Fibroblast of lung (primary cell): ENCODE measurements at places on chromosomes 5 and 9. TPM values are rescaled to one million over a fixed set of nuclear protein-coding genes. Genes with fewer than 3 reads are reported as not detected.
A peak's percentile ranks its signal among the peaks of the same experiment; 100 is the strongest.

Gene AGPAT2
- 31.8 and 43.3 TPM in 2 replicates for total RNA-seq

Gene C9
- total RNA-seq: under 0.01 and 0.33 TPM in 2 replicates

Gene PDE4D
- total RNA-seq: 7.2 and 8.3 TPM in 2 replicates

Gene SPINK4
- total RNA-seq: not detected in 2 replicates

- DNase-seq: no peak
These were observed 499 bp upstream of the FCHSD1 start for GRCh38 chr5:141651728-141652105.

GRCh38 chr9:125176636-125177035, 13.0 kb downstream of the PPP6C start:
- no peak for DNase-seq

GRCh38 chr9:81632599-81632998, 56.7 kb downstream of the TLE1 start:
- peak; percentile 91 for DNase-seq

- no peak for DNase-seq
These were observed 584.5 kb upstream of the DMAC1 start for GRCh38 chr9:8384091-8384490.

GRCh38 chr5:88813244-88813643, 69.7 kb downstream of the MEF2C start:
- no peak for DNase-seq

- no peak for DNase-seq
These were observed 102.7 kb upstream of the IER5L start for GRCh38 chr9:129280623-129281271.

DNA sequence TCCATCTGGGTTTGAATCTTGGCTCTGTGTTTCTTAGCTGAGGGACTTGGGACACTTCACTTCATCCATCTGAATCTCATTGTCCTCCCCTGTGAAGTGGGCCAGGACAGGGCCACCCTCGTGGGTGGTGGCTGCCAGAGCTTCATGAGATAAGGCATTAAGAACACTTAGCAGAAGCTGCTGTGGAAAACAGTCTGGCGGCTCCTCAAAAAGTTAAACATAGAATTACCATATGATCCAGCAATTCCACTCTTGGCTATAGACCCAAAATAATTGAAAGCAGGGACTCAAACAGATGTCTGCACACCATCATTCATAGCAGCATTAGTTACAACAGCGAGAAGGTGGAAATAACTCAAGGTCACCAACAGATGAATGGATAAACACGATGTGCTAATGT, 42.4 kb upstream of the GGTA1 start:
- DNase-seq: no peak

DNA sequence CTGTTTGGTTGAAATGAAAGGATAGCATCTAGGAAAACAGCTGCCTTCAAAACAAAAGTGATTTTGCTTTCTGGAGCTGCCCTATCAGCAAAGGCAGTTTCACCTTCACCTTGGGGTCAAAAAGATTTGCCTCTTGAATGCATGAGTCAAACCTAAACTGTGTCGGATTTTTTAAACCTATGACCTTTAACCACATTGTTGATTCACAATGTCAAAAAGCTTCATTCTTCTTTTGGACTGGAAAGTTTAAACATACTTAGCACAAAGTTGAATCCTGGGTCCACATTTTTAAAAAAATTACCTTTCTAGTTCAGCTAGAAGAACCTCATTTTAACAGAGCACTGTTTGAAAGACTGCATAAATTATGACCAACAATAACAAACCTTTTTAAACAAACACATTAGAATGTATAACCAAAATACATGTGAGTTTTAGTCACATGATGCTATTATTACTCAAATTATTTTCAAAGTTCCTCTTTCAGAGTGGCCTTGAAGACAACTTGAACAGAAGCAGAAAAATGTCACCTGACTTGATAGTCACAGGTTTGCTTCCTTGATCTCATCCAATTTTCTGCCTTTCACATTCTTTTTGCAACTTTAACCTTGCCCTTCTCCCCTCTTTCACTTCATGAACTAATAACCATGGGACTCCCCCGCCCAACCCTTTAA, 109.7 kb upstream of the LHFPL2 start:
- peak; percentile 68 for DNase-seq

DNA sequence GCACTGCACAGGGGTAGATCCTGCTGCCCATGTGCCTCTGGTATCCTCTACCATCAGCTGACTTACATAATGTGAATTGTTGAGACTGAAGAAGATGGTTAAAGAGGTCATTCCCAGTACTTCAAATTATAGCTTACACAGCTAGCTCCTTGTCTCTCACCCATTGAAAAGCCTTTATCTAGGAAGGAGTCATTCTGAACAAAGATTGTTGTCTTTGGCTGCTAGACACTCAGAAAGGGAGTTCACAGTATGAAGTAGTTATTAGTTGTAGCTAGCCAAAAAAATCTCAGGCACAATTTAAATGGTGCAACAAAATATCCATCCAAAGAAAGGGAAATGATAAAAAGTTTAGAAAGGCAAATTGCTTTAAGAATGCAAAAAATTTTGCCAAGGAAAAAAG, 102.0 kb upstream of the NREP start:
- peak; percentile 87 for DNase-seq

- no peak for DNase-seq
These were observed 163.2 kb downstream of the CACNA1B start for GRCh38 chr9:138040446-138041430.

GRCh38 chr9:127076860-127077643, 45.4 kb downstream of the ANGPTL2 start:
- no peak for DNase-seq
